ENCODE measurements at places on chromosomes 1 and 21. TPM values are rescaled to one million over a fixed set of nuclear protein-coding genes. Genes with fewer than 3 reads are reported as not detected.
A peak's percentile ranks its signal among the peaks of the same experiment; 100 is the strongest.

DNA sequence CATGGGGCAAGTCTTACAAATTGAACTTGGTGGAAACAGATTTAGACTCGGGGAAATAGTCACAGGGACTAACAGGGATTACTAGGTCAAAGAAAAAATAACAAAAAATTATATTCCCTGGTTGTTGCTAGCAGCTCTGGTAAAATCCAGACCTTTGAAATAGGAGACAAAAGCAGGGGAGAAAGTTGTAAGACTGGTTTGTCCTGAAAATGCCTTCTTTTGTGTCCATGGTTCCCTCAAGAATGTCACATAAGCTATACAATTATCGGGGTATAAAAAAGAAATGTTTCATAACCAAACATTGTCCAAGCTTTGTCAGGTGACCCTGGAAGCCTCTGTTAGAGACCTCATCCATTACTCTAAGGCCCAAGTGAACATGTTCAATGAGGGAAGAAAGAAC is 33.1 kb downstream of the KIAA0319L start:
- no peak for DNase-seq

- DNase-seq, result no peak
Measured at GRCh38 chr1:173802961-173803360, 21.5 kb upstream of the DARS2 start.

DNA sequence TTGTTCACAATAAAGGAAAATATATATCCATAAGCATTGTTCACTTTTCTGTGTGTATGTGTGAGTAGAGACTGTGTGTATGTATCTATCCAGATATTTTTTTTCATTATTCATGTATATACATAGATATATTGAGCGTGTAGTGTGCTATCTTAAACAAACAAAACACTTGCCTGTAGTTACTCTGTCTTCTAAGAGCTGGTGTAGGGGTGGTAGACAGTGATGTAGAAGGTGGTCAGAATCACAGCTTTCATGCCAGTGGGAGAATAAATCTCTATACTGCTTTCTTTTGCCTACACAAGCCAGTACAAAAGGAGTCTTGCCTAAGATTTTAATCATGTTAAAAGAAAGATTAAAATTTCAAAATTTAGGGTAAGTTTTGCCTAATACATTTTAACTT is 122.0 kb downstream of the UCHL5 start:
- DNase-seq, result no peak

DNA sequence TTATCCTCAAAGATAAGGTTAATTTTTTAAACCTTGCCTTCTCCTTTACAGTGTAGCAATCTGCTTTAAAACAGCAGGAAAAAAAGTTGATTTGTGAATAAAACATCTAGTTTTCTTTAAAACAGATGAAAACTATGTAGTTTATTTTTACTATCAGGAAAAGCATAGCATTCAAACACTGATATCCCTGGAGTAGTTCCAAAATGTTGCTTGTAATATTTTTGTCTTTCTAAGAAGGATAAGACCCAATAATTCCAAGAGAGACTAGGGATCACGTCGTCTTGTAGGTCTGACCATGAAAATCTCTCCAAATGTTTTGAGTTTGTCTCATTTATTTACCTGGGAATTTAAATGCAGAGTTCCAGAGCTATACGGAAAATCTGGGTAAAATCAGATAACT is 204.0 kb downstream of the NTNG1 start:
- no peak for DNase-seq

GRCh38 chr1:11501491-11501897 is 22.5 kb downstream of the DISP3 start:
- peak; percentile 23 for DNase-seq

NUDT17 gene
- total RNA-seq, result 3.0 TPM

MUL1 gene
- total RNA-seq, result 12.0 TPM

DNA sequence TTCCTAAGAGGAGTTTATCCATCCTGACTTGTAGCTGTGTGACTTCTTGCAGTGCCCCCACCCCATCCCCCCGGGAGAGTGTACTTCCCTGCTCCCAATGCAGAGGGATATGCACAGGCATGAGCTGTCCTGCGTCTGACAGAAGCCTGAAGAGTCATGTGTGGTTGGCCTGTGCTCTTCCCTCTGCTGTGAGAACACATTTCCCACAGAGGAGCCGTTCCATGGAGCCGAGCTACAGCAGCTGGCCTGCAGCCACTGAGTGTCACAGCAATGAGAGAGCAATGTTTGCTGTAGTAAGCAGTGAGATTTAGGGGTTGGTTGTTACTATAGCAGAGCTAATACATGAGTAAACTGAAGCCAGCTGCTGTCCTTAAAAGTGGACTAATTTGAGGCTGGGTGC is 22.0 kb downstream of the PARS2 start:
- DNase-seq, result no peak

DNA sequence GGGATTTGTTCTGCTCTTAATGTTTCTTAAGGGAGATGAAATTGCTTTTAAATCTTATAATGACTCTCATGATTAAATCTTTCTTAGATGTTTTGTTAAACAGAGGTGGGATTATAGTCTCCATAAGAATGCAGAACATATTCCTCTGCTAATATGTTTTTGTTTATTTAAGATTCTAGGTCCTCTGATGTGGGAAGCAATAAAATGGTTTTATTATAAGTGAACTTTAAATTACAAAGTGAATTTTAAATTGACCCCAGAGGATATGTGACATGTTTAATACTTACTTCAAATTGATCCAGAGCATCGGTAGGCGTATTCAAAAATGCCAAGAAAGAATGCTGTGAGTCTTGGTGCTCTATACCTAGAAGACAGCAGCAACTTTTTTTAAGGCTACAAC is 129.4 kb downstream of the COQ8A start:
- DNase-seq, result no peak

CYP4Z1 gene
- total RNA-seq, result not detected

CRP gene
- total RNA-seq, result not detected

LCE3D gene
- not detected for total RNA-seq

DNA sequence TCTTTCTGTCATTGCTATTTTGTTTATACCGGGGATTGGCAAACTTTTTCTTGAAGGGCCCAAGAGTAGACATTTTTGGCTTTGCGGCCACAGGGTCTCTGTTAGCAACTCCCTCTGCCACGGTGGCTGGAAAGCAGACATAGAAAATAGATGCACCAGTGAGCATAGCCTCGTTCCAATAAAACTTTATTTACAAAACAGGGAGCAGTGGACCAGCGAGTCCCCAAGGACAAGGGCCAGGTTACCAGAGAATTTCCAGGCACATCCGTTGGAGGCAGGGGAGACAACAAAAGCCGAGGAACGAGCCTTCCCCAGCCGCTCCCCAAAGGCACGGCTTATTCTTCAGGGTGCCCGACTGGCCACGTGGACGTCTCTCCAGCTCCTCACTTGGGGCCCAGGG is 26.5 kb downstream of the FAAP20 start:
- no peak for DNase-seq

OR2G6 gene
- total RNA-seq, result not detected

DNA sequence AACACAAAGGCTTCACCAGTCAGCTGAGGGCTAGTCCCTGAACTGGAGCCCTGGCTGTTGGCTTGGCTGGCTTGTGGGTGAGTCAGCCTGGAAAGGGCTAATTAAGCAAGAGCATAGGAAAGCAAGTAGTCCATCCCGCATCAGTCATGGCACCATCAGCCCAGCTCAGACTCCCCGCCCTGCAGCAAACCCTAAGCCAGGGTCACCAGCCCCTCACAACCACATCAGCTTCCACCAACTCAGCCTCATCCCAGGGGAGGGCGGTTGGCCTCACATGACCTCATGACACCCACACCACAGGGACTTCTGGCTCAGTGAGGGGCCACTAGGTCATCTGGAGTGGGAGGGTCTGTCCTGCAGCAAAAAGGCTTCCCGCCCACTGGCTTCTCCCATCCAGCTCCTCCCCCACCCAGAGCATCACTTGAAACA is 7.0 kb upstream of the SPATC1L start:
- no peak for DNase-seq

FAM78B gene
- not detected for total RNA-seq

GRCh38 chr1:186498071-186498470 is 37.2 kb upstream of the PDC start:
- DNase-seq, result no peak

LYST gene
- total RNA-seq, result 77.4 TPM

DNA sequence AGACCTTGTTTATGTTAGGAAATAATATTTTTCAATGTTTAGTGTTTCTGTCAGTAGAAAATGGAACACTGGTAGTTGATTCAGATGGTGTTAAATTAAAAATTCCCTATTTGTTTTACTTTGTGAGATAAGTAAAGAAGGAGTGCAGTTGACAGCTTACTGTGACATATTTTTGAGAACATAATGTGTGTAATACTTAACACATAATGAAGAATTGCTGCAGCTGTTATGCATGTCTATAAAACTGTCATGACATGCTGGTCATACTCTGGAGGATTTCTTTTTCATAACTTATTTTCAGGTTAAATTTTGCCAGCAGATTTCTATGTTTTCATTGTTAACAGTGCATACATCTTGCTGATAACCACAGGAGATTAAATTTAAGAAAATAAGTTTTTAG is 296.1 kb downstream of the CTH start:
- no peak for DNase-seq

DNA sequence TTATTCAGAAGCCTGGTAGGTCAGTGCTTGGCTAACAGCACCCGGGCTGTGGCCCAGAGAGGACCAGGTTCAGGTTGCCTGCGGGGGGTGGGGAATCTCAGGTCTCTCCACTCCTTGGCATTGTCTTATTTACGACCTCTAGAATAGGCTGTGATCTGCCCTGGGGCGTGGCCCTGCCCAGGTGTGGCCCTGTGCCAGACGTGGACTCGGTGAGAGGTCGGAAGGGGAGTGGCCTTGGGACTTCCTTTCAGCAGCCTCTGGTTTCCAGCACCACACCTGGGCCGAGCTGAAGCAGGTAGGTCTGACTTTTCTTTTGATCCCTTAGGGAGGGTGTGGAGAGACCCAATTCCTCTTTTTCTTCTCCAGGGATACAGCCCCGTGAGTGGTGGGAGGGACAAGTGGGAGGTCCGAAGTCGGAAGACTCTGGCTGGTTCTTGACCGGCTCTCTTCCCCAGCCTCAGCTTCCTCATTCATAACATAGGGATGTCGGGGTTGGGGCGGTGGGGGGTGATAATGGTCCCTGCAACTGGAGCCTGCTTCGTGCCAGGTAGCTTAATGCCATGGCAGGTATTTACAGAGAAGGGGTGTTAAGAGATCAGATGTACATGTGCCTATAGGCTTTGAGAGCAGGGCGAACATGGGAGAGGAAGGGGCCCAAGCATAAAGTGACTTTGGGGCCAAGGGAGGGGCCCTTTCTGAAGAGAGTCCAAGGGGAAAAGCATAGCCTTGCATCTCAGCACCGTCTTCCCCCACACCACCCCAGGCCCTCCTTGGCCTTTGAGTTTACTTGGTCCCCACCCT is 16.5 kb downstream of the ACOT11 start:
- DNase-seq, result no peak

- no peak for DNase-seq
Measured at GRCh38 chr21:41429305-41429704, 3.3 kb downstream of the MX1 start.

DNA sequence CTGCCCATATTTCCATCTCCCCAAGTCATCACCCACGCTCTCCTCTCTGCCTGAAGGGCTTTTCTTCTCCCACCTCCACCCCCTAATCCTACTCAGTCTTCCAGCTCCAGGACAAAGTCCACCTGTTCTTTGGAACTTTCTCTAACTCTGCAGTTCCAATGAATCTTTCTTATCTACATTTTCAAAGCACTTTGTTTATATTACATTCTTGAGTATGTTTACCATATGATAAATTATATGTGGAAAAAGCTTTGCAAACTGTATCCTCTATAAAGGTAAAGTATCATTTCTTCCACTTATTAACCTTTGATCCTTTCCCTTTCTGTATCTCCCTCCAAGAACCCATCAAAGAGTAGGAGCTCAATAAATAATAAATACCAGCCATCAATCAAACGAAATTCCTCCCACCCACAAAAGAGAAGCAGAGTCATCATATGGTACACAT is 39.7 kb downstream of the TTC13 start:
- no peak for DNase-seq

PRDM16 gene
- 0.29 TPM for total RNA-seq

GRCh38 chr1:85022700-85023099 is 25.6 kb downstream of the MCOLN3 start:
- DNase-seq, result no peak

DNA sequence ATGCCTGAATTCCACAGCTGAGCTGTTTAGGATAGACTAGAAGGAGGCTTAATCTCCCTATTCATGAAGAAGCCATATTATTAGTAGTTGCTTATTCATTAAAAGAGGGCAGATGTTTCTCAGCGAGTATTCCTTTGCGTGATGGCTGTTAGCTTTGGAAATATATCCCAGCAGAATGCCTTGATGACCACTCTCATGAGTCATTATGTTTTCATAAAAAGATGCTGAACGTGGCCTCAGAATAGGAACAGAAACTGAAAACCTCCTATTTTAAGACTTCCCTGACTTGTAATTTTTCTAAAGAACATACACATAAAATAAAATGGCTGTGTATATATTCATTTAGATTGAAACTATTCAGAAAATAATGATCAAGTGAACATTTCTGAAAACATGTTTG is 9.6 kb upstream of the PLA2G4A start:
- DNase-seq, result no peak

DNA sequence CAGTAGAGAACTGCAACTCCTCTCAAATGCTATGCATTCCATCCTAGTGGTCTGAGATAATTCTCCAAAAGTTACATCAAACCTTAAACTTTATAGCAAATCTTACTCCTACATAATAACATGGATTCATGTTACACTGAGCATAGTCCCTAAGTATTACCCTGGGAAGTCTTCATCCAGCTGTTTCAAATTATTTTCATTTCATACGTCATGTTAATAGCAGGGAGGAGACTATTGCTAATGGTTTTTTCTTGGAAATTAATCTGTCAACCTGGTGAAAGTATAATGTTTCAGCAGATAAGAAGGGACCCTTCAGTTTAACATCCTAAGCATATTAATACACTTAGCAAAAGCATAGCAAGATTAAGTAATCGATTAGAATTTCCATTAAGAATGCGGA is 318.1 kb downstream of the USP25 start:
- no peak for DNase-seq

DNA sequence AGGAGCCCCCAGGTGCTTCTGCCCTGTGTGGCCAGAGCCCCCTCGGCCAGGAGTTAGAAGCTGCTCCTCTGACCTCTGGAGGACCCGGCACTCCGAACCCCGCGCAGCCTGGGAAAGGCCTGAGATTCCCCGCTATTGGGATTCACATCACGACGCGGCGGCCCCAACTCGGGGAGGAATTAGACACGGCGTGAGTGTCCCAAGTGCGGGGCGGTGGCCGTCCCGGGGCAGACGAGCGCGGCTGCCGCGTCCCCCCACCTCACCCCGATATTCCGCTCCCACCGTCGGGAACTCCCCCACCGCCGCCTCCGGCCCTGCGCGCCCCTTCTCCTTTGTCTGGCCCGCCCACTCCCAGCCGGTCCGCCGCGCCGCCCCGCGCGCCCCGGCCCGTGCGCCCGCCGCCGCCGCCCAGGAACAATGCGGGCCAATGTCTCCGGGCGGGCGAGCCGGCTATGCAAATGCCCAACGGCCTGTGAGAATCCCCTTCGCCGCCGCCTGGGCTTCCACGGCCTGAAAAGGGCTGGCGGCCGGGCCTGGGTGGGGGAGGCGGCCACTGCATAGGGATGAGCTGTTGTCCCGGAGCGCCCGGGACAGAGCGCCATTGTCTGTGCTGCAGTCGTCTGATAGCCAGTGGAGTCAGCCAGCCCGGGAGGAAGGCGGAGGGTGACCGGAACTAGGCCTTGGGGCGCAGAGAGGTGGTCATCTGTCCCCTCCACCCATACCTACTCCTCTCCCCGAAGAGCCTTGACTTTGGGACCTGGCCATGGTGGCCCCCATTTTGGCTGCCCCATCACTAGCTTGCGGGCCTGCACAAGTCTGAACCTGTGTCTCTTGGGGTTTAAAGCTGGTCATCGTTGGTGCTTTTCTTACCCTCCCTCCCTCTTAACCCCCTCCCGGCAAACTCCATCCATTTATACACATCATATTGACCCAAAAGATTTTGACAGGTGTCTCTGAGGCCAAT is 19.4 kb downstream of the RHBG start:
- DNase-seq, result no peak
